ENCODE measurements at places on chromosomes 3 and 15.

- no peak for DNase-seq
Observed at GRCh38 chr3:124611520-124611919, 118.7 kb upstream of the UMPS start.

GRCh38 chr3:101158374-101158773 is 162.0 kb downstream of the IMPG2 start:
- no peak for DNase-seq

DNA sequence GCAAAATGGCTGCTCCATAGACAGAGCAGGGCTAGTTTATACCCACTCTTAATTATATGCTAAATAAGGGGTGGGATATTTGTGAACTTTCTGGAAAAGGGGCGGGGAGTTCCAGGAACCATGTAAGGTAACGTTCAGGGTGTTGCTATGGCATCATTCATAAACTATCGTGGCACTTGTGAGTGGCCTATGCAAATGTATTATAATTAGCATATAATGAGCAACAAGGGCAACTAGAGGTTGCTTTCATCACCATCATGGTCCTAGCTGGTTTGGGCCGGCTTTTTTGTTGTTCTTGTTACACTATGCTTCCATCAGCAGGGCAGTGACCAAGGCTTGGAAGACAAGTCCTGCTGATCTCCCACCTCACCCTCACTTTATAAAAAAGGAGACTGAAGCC is 43.2 kb upstream of the FGD5 start:
- no peak for DNase-seq

GRCh38 chr15:50163719-50164410 is 18.1 kb upstream of the SLC27A2 start:
- DNase-seq = no peak

GRCh38 chr3:147119989-147120388 is 286.4 kb downstream of the ZIC4 start:
- DNase-seq = no peak

DNA sequence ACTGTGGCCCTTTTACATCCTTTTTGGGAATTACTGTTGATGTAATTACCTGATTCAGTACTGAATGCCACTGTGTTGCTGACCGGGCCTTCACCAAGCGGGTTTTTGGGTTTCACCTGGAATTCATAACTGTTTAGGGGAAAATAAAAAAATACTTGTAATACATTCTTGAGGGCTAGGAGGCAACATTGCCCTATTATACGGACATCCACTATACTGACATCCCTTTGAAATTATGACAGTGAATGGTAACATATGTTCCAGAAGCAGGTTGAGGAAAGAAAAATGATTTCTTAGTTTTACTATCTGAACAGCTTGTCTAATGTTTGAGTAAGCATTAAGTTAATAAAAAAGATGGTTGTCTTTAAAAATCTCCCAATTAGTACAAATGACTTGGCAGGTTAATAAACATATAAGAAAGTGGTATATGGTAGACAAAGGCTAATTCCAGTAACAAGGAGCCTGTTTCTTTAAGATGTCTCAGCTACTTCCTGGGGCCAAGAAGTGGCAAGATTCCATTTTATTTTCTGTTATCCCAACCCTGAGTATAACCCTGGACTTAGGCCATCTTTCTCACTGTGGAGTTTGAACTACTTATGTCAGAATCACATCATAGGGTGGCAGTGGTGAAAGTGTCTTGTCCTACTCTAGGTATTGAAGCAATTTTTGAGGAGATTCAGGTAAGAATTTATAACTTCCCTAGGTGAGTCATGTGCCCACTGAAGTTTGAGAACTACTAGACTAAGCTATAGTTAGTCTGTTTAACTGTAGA is 45.5 kb downstream of the TFG start:
- DNase-seq = no peak

DNA sequence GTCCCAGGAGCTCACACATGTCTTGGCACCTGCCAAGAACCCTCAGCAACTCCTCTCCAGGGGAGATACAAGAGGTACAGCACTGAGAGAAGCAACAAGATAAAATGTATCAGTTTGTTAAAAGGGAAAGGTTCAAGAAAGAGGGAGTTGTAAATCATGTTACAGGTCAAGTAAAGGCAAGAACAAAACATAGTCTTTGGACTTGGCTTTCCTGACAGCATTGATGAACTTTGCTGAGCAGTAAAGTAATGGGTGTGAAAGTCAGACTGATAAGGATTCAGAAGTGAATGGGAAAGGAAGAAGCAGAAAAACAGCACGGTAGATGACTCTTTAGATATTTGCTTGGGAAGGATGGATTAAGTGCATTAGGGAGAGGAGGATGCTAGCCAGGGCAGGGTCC is 27.1 kb downstream of the MBNL1 start:
- no peak for DNase-seq

DNA sequence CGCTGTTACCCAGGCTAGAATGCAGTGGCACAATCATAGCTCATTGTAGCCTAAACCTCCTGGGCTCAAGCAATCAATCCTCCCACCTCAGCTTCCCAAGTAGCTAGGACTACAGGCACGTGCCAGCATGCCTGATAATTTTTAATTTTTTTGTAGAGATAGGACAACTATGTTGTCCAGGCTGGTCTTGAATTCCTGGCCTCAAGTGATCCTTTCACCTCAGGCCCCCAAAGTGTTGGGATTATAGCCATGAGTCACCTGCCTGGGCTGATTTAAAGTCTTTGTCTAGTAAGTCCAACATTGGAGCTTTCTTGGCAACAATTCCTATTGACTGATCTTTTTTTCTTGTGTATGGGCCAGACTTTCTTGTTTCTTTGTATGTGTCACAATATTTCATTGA is 28.1 kb downstream of the SPINK8 start:
- DNase-seq = no peak

GRCh38 chr3:15159501-15160136 is 46.4 kb upstream of the CAPN7 start:
- DNase-seq = no peak

DNA sequence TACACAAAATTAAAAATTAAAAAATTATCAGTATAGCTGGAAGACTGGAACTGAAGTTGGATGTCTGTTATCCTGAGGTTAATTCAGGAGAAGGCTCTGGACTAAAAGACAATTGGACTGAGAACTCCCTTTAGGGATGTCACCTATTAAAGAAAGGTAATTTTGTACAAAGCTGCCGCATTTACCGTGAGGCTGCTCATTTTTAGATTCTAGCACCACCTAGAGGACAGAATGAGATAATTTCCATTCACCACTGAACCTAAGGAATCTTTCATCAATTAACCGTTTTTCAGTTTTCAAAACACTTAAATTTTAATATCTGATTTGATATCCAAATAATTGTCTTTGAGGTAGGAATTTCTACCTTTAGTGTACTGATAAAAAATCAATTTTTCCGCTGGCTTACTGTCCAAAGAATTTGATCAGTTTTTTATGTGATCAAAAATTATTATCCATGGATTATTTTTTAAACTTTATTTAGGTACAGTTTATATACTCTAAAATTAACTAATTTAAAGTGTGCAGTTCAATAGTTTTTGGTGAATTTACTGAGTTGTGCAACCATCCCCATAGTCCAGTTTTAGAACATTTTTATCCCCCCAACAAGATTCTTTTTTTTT is 106.7 kb upstream of the TNIK start:
- no peak for DNase-seq

GRCh38 chr15:40142428-40142827 is 18.4 kb upstream of the BUB1B start:
- DNase-seq = no peak

GRCh38 chr15:40420793-40421192 is 15.2 kb downstream of the IVD start:
- no peak for DNase-seq

- no peak for DNase-seq
Observed at GRCh38 chr3:24359102-24359501, 135.5 kb downstream of the THRB start.

- peak; percentile 1 for DNase-seq
Observed at GRCh38 chr3:16467393-16467792, 46.1 kb downstream of the RFTN1 start.

- DNase-seq = no peak
Observed at GRCh38 chr3:193544289-193544688, 10.4 kb downstream of the ATP13A4 start.

GRCh38 chr3:4006288-4006687 is 207.1 kb downstream of the LRRN1 start:
- no peak for DNase-seq

GRCh38 chr15:51200792-51201191 is 106.1 kb upstream of the TNFAIP8L3 start:
- no peak for DNase-seq

GRCh38 chr15:48978638-48979037 is 14.9 kb upstream of the SHC4 start:
- DNase-seq = no peak

GRCh38 chr15:38226608-38227266 is 25.9 kb upstream of the SPRED1 start:
- no peak for DNase-seq

- no peak for DNase-seq
Observed at GRCh38 chr3:54434756-54435155, 312.4 kb downstream of the CACNA2D3 start.

DNA sequence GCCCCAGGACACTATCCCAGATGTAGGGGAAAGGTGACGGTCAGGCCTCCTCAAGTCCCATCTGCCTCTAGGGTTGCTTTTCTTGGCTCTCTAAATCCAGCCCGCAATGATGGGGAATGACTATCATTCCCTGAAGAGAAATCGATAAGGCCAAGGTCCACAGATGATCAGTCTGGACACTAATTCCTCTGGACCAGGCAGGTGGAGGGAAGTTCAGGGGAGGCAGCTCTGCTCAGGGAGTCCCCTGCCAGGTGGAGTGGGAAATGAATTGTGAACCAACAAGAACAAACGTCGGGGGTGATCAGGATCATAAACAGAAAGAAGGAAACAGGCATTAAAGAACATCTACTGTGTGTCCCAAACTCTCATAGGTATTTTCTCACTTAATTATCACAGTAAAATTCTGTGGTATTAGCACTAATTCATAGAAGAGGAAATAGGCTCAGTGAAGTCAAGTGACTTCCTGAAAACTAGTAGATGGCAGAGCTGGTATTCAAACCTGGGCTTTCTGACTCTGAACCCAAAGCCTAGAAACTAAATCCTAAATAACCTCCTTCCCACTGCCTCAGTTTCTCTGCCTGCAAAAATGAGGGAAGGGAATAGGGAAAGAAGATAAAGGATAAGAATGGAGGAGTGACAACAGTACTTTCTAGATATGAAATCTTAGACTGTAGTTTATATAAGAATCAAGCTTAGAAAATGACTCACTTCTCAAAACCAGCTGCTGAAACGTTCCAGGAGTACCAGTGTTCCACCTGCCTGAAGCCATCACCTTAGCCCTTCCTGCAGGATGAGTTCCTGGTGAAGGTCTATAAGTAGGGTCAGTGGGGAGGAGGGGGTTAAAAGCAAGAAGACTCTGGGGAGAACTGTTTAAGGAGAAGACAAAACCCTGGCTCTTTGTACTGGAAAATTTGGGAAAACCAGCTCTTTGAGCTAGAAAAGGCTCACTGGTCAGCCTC is 7.5 kb downstream of the BMF start:
- no peak for DNase-seq

GRCh38 chr3:127779747-127780146 is 42.6 kb downstream of the MGLL start:
- no peak for DNase-seq

GRCh38 chr15:32838820-32839219 is 121.0 kb downstream of the GREM1 start:
- DNase-seq = no peak

- DNase-seq = no peak
Observed at GRCh38 chr3:46429671-46430070, 22.6 kb downstream of the CCRL2 start.

- peak; percentile 10 for DNase-seq
Observed at GRCh38 chr15:61835496-61836106, 224.6 kb downstream of the VPS13C start.

DNA sequence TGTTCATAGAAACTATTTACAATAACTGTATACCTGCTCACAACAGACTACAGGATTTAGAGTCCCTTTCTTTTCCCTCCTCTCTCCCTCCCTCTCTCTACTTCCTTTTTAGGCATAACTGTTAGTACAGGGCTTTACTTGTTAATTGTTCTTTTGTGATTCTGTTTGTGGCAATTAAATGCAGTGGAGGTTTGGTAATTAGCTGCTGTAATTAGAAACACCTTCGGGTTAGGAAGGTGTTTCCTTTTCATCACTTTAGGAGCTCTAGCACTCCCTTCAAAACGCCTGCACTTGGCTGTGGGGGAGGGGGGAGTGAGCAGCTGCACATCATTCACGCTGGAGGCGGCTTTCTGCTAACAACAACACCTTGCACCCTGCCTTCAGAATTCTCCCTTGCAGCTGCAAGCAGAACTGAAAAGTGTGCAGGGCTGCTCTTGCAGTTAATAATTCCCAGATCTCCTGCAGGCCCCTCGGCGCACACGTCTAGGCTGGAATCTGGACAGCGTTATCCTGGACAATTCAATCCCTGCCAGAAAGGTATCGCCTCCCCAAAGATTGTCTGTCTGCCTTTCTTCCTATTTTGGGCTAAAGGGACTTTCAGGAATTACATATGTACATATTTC is 242.6 kb upstream of the RGMA start:
- DNase-seq = no peak

Measured in activated CD8-positive, alpha-beta memory T cell treated with anti-CD3 and anti-CD28 coated beads for 1 hour (primary cell).